Uterus (tissue), 4 donors: ENCODE measurements at places on chromosomes 16 and 17. TPM values are rescaled to one million over a fixed set of nuclear protein-coding genes. Genes with fewer than 3 reads are reported as not detected.

DNA sequence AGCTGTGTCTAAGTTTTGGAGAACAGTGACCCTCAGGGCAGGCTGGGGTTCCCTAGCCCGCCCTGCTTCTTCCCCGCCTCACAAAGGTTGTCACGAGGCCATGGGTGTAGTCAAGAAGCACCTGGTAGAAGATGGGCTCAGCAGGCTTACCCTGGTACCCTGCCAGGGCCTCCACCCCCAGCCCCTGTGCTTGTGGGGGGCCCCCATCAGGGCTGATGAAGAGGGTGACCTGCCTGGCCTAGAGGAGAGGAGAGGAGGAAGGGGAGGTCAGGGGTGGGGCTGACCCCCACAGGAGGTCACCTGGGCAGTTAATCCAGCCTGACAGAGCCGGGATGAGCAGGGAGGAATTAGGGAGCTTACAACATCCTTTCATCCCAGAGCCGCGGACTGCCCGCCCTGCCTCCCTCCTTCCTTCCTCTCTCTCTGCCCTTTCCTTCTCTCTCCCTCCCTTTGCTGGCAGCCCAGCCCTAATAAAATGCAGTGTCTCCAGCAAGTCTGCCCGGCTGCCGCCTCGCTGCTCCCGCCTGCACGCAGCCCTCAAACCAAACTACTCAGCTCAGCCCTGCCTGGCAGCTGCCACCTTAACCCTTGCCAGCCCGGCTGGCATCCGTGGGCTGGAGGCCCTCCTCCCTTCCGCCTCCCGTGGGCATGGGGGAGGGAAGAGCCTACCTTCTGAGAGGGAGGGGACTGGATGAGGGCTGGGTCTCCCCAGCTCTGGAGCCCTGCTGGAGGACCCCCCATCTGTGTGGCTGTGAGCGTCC, 7.2 kb downstream of the DLX3 start:
- DNase-seq = no peak

DNA sequence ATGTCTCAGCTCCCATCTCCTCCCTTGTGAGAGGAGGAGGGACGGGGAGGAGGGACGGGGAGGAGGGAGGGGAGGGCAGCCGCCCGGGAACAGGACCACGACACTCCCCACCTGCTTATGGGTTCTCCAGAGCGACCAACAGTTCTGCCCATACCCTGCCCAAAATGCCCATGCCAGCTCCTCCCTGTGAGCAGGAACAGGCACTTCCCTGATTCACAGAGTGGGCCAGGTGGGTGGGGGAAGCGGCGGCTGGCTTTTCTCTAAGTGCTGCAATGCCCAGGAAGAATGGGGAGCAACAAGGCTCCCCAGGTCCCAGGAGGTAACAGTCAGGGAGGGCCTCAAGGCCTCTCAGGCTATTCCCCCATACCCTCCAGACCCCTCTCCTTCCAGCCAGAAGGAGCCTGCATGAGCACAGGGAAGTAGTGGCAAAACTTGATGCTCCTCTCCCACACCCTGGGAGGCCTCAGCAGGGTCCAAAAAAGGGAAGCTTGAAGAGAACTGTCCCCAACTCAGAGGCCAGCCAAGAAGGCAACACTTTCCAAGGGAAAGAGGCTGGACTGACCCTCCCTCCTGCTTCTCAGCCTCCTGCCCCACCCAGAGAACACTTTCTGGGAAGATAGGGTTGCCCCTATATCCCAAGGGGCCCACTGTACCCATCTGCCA, 53.8 kb downstream of the MYO18A start:
- DNase-seq = no peak

- no peak for DNase-seq
These were observed 364.7 kb upstream of the DYNLRB2 start for GRCh38 chr16:80176114-80176513.

DNA sequence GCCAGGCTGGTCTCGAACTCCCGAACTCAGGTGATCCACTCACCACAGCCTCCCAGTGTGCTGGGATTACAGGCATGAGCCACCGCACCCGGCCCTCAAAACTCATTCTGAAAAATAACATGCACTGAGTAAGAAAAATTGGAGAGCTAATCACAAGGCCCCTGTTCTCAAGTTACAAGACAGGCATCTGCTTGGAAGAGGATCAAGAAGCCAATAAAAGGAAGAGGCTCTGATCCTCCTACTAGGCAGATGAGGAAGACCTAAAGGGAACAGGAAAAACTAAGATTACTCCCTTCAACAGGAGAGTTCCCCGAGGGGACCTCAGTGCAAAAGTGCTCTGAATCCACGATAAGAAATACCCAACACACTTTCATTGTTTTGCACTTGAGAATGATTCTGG, 18.4 kb downstream of the BLMH start:
- no peak for DNase-seq

GRCh38 chr17:73610331-73610911, 33.8 kb downstream of the SDK2 start:
- no peak for DNase-seq

DNA sequence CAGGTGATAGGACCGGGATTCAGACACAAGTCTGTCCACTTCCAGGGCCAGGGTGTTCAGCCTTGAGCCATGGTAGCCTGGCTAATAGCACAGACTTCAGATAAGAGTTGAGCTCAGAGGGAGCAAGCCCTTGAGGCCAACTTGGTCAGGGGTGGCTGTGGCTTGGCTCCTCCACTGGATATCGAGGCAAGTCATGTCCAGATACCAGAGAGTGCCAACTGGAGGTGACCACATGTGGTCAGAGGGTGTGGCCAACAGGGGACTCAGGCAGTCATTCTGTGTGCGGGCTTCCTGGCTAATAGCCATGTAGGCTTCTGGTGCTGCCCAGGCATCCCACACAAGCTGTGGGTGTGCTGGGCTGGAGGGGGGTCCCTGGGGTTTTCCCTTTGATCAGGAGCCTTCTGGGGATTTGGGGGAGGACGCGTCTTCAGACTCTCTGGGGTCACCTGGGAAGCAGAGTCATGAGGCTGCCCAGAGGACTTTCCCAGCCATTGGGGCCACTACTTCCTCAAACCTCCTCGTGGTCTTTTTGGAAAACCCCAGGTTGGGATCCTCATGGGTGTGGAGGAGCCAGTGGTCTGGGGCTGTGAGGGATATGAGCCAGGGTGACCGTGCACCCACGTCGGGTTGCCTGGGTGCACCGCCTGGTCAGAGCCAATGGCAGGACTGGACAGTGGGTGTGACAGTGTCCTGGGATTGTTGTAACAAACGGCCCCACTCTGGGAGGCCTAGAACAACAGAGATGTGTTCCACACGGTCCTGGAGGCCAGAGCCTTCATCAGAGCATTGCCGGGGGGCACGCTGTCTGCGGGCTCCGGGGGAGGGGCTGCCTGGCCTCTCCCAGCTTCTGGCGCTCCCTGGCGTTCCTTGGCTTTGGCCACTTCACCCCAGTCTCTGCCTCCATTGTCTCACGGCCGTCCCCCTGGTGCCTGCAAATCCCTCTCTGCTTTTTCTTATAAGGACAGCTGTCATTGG, 25.0 kb downstream of the COX4I1 start:
- DNase-seq = no peak

DNA sequence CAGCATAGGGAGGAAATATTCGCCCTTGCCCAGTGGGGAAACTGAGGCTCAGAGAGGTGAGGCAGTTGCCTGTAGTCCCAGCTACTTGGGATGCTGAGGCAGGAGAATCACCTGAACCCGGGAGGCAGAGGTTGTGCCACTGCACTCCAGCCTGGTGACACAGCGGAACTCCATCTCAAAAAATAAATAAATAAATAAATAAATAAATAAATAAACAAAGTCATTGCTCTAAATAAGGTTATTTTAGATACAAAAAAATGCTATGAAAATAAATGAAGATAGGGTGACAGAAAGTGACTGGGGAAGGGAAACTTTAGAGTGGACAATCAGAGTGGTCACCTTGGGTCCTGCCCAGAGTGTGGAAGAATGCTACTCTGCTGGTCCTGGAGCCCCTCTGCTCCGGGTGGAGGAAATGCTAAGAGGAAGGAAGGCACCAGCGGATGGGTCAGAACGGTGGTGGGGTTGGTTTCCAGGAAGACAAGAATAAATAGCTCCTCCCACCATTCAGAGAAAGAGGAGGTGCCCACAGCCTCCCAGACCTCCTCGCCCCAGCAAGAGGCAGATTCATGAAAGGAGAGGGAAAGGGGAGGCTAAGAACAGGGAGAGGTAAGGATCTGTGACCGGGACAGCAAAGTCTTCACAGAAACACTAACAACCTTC, 17.6 kb downstream of the TRPV3 start:
- no peak for DNase-seq

- no peak for DNase-seq
These were observed 114.7 kb downstream of the BCAS3 start for GRCh38 chr17:60792250-60792898.

DNA sequence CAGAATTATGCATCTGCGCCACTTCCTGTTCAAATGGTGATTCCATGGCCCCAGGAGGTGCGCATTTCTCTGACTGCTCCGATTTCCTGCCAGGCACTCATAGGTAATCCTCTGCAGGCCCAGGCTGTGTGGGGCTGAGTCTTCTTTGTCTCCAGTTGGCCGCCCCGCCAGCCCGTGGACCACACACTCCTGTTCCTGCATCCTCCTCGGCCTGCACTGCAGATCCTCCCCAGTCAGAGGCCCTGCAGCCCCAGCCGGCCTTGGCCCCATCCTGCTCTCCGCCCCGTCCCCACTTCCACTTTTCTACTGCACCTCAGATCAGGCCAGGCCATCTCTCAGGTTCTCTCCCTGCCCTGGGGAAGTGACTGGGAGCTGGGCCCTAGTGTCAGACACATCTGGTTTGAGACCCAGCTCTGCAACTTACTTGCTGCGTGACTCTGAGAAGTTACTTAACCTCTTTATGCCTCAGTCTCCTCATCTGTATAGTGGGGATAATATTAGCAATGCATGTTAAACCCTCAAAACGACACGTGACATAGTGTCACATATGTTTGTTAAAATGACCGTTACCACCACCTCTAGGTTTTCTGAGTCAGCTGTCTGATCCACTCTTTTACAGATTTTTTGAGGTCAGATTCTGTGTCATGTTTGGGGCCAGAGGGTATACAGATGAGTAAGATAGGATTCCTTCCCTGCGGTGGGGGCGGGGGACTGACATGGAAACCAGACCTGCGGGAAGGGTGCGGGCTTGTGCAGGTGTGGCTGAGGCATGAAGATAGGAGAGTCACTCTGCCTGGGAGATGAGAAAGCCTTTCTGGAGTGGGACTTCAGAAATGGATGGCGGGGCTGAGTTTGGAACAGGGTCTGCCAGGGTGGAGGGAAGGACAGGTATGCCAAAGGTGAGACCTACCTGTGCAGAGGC, 12.8 kb downstream of the RAB11FIP4 start:
- no peak for DNase-seq

DNA sequence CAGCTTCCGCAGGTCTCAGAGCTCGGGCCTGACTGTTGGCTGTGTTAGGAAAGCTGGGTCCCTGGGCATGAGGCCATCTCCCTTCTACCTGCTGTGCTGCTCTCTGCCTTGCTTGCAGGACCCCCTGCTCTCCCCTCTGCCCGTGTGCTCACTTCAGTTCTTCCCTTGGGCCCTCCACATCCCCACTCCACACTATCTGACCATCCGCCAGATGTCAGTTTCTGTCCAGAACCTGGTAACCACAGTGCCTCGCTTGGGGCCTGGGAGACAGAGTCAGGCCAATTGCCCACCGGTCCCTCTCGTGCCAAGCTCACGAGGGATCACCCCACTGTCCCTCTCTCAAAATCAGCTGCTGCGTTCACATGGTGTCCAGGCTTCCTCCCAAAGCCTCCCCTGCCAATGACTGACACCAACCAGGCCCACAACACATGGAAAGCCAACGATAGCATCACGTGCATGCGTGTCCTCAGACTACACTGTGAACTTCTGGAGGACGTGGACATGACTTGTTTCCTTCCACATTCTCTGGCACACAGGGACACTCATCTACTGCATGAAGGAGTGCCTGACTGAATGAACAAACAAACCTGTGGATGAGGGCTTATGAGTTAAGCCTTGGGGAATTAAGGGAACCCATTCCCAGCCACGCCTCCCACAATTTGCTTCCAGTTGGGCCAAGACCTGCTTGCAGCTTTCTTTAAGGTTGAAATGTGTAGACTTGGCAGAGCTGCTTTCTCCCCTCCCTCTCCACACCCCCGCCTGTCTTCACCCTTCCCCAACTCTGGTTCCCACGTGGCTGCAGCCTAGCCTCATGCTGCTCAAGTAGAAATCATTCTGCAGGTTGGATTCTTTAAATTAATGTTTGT, 72.5 kb upstream of the ZNF423 start:
- DNase-seq = no peak

RNF166 gene
- total RNA-seq = 21.0 TPM

RNF222 gene
- total RNA-seq = not detected

TMEM92 gene
- 0.07 TPM for total RNA-seq

CD300LB gene
- total RNA-seq = 0.59 TPM

ACBD4 gene
- 17.6 TPM for total RNA-seq
